ENCODE measurements at places on chromosomes 2 and 18. TPM values are rescaled to one million over a fixed set of nuclear protein-coding genes. Genes with fewer than 3 reads are reported as not detected.

Gene EHBP1
- total RNA-seq, result 82.4 TPM

Gene CXCR4
- 7.8 TPM for total RNA-seq

Gene RBKS
- 0.81 TPM for total RNA-seq

Gene COL4A3
- 5.3 TPM for total RNA-seq

Gene TEKT4
- total RNA-seq, result not detected

Gene FBXO15
- not detected for total RNA-seq

Gene LAMA1
- total RNA-seq, result 0.40 TPM

Gene TBC1D8
- total RNA-seq, result 20.6 TPM

Gene LBX2
- not detected for total RNA-seq

Gene NPHP1
- 8.2 TPM for total RNA-seq

Gene TDRD15
- not detected for total RNA-seq

Gene SPAG16
- 38.3 TPM for total RNA-seq

Gene ANKMY1
- 9.7 TPM for total RNA-seq

Gene SIGLEC15
- not detected for total RNA-seq

Gene TACR1
- 2.5 TPM for total RNA-seq

Gene SOS1
- total RNA-seq, result 64.2 TPM

- no peak for ATAC-seq
These were observed 900.7 kb downstream of the SOCS6 start for GRCh38 chr18:71189581-71189980.

- no peak for ATAC-seq
These were observed 102.8 kb downstream of the ICOS start for GRCh38 chr2:204039298-204039838.

DNA sequence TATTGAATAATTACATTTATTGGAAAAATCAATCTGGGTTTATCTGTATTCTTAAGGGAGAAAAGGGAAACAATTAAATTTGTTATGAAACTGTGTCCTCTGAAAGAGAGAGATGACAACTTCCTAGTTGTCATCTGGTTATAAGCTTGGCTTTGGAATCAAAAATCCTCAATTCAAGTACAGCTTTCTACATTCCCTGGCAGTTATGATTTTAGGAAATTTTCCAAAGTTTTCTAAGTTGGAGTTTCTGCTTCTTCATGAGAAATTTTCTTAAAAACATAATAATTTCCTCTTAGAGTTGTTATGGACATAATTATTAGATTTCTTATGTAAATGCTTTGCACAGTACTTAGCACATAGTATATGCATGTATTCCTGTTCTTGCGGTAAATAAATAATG, 625.6 kb upstream of the SLC39A10 start:
- no peak for ATAC-seq

GRCh38 chr2:60046529-60046928, 506.9 kb downstream of the BCL11A start:
- ATAC-seq, result no peak

GRCh38 chr2:237259201-237259600, 154.8 kb downstream of the COL6A3 start:
- ATAC-seq, result no peak

GRCh38 chr2:196481324-196481697, 158.2 kb upstream of the CCDC150 start:
- ATAC-seq, result no peak

- no peak for ATAC-seq
These were observed 42.0 kb downstream of the ZFP36L2 start for GRCh38 chr2:43184339-43184895.

- ATAC-seq, result no peak
These were observed 2.7 kb upstream of the IL1R1 start for GRCh38 chr2:102139851-102140250.

- no peak for ATAC-seq
These were observed 20.1 kb upstream of the PTH2R start for GRCh38 chr2:208386541-208386940.

GRCh38 chr2:179793238-179793637, 68.2 kb downstream of the ZNF385B start:
- ATAC-seq, result no peak

DNA sequence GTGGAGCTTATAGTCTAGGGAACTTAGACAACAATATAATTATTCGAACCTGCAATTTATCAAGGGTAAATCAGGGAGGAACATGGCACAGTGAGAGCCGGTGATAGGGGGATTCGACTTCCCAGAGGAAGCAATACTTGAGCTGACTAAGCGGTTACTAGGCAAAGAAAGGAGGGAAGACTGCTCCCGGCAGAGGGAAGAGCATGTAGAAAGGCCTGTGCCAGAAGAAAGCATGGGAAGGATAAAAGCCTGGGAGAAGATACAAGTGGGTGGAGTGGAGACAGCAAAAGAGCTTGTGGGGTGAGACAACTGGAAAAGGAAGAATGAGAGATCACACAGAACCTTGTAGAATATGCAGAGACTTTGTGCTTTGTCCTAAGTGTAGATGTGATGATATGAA, 93.3 kb downstream of the MARCHF4 start:
- peak; percentile 36 for ATAC-seq

GRCh38 chr2:22497789-22498188, 887.2 kb upstream of the KLHL29 start:
- ATAC-seq, result no peak

- no peak for ATAC-seq
These were observed 300.7 kb downstream of the NOL4 start for GRCh38 chr18:33923980-33924379.

DNA sequence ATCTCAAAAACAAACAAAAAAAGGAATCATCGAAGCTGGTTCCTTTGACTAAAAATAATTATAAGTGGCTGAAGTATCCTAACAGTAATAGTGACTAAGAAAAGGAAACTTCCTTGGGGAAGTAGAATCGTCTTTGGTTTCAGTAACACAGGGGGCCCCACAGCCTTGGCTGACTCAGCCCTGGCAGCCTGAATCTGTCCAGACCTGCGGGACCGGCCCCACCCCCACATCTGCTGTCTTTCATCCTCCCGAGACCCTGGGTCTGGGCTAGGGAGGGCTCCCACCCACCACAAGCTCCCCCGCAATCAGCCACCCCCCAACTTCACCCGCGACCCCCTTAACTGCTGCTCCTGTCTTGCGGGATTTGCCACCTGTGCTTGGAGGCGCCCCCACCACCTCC, 1452.6 kb upstream of the ACVR2A start:
- no peak for ATAC-seq

DNA sequence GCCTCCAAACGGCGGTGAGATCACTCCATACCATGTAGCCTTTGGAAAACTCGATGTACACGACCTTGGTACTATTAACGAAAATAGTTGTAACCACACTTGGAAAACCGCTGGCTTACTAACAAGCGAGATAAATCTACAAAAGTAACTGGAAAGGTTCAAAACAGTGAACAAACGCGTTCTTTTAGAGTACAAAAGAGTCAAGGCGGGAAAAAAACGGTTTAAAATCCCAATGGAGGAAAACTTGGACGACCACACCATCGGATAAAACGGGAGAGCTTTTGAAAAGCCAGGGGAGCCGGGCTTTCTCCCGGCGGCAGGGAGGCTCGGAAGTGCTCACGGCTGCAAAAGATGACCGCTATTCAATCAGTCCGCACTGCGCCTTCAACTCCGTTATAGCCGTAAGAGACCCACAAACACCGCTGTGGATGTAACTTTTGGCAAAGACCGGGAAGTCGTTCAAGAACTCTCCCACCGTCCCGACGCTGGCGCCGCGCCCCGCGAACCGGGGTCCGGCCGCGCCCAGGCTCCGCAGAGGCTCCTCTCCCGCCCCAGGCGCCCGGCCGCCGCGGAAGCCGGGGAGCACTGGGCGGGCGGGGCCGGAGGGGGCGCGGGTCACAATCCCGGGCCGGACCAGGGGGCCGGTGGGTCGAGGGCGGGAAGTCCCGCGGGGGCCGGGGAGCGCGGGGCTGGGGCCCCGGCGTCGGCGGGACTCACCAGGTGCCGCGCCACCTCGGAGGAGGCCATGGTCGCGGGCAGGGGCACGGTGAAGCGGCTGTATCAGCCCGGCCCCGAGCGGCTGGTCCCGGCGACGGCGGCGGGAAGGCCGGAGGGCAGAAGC, 465 bp downstream of the SEPTIN10 start:
- ATAC-seq, result peak; percentile 55

GRCh38 chr2:38581193-38582147, 21.3 kb downstream of the HNRNPLL start:
- ATAC-seq, result peak; percentile 66

GRCh38 chr2:96964221-96964905, 22.0 kb downstream of the FAM178B start:
- no peak for ATAC-seq

GRCh38 chr2:18790509-18791171, 201.3 kb upstream of the NT5C1B start:
- ATAC-seq, result no peak

DNA sequence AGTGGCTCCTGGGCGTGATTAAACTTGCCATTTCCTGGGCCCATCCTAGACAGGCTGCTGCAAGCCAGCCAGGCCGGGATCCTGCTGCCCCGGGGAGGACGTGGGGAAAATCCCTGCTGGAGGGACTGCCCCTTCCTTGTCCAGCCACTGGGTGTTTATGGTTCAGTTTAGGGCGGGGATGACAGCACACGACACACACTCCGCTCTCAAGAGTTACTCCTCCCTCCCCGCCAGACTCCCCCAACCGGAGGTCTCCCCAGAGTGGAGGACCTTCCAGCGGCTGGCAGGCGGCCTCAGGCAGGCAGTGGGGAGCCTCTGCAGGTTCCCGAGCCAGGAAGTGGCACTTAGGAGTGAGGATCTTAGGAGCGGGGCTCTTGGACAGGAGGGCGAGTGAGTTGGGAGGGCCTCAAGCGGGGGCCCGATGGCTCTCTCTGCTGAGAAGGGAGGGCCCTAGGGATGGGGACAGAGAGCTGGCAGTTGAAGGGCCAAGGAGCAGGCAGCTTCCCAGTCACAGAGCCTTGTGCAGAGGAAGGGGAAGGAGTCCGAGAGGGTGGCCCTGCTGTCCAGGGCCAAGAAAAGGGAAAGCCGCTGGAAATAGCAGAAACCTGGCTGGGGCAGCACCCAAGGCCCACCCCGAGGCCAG, 5.7 kb upstream of the GPR35 start:
- ATAC-seq, result no peak

GRCh38 chr2:160406591-160407392, 86.8 kb downstream of the RBMS1 start:
- peak; percentile 16 for ATAC-seq

GRCh38 chr2:133169274-133169912, 398.9 kb downstream of the NCKAP5 start:
- no peak for ATAC-seq

DNA sequence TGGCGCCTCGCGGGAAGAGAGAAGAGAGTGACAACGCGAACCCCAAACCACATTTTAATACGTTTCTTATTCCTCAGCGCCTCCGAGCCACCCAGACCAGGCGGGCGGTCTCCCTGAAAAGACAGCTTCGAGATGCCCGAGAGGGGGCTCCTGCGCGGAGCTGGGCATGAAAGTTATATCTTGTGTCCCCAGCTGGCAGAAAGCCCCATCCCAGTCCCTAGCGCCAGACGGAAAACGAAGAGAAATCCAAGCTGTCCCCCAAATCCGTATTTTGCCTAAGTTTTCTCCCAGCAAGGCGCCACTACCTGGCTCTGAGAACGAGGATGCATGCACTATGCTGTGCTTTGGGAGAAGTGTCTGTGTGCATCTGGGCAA, 797 bp downstream of the NXPH2 start:
- ATAC-seq, result no peak

DNA sequence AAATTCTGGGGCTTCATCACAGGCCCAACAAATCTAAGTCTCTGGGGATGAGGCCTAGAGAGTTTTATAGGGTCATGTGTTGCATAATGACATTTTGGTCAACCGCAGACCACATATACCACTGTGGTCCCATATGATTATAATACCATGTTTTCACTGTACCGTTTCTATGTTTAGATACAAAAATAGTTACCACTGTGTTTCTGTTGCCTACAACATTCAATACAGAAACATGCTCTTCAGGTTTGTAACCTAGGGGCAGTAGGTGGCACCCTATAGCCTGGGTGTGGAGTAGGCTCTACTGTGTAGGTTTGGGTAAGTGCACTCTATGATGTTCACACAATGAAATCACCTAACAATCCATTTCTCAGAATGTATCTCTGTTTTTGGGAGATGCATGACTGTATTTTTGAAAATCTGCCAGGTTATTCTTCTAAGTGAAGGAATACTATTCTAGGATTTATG, 485.2 kb downstream of the PTPRM start:
- no peak for ATAC-seq

- no peak for ATAC-seq
These were observed 48.2 kb downstream of the PLA2R1 start for GRCh38 chr2:160014227-160014626.

DNA sequence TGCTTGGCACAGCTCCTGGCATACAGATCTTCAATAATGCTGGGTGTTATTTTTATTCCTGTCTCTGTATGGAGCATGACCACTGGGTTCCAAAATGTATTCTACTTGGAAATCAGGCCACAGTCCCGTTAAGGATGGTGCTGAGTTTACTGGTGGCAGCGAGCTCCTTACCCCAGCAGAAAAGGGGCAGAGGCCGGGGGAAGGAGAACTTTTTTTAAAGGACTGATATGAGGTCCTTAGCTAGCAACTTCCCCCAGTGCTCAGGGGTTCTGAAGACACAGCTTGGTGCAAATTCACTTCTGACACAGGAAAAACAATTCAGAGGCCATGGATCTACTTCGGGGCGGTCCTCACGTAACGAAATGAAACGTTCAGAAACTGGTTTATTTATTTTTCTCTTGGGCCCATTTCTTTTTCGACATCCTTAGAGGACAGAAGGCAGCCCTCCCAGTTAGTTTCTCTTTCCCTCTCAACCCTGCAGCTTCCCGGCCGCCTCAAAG, 872 bp downstream of the RDH14 start:
- peak; percentile 0 for ATAC-seq

DNA sequence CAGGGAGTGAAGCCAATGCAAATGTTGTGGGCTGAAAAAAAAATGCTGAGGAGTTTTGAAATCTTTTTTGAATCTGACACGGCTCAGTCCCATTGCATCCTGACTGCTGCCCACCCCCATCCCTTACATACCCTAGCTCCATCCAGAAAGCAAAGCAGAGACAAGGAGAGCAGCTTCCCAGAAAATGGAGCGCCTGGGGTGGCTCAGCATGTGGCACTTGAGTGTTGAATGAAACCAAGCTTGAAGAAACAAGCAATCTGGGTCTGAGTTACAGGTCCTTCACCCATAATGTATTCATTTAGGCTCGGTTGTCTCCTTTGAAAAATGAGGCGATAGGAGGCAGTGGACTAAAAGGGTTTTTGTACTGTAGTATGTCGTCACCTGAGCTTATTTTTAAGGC, 244.2 kb upstream of the ACVR2A start:
- ATAC-seq, result no peak

- no peak for ATAC-seq
These were observed 516.3 kb upstream of the FSIP2 start for GRCh38 chr2:185222311-185222710.

GRCh38 chr2:238107525-238108422, 7.6 kb downstream of the ESPNL start:
- no peak for ATAC-seq
